T-helper 17 cell (primary cell): ENCODE measurements at places on chromosomes 11 and 22.
A peak's percentile ranks its signal among the peaks of the same experiment; 100 is the strongest.

DNA sequence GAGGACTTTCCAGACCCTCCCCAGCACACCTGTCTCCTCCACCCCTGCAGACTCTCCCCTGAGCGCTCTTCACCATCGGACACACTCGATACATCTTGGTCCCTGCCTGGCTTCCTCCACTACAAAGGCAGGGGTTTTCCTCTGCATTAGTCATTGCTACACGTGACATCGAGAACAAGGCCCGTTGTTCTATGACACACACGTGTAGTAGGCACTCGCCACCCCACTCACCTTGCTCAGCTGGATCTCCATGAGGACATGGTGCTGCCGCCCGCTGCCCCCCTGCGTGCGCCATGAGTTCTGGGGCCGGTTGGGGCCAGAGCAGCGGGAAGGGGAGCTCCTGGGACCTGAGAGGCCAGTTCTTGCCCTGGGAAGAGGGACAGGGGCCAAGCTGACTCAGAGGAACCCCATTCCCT, 16.7 kb downstream of the ATG2A start:
- peaks cover 6% of the 10 kb centered on the region for H3K36me3 ChIP-seq
- H3K27ac ChIP-seq = peak overlapping the region; percentile 100
- H3K4me1 ChIP-seq = peaks cover 26% of the 10 kb centered on the region
- H3K4me3 ChIP-seq = peak overlapping the region; percentile 88
- H3K27me3 ChIP-seq = no peaks in the 10 kb centered on the region

DNA sequence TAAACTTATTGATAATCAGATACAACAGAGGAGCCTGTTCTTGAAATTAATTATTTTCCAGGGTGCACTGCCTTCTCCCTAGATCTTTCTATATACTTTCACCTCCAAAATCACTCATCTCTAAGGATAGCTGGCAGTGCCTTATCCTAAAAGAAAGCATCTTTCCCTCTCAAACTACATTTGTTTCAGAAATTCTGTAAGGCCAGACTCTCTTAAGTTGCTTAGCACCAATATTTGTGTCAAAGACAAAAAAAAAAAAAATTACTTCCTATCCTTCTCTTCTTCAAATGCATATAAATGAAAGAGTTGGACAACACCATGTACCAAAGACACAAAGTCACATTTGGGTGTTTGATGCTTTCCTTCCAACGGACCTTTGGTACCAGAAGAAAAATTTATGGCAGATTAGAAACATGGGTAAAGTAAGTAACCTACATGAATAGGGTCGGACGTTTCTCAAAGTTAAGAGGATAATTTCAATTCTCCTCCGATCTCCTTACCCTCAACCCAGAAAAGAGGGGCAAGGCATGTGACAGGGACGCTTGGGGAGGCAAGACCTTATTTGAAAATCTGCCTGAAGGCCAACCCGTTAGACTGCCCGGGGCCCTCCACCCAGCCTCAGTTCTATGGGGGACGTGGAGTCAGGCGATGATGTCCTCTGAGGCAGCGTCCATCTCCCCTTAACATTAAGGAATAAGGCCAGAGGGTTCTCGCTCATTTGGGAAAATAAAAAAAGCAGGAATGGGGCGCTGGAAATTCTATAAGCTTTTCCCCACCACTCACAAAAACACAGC, 66.3 kb downstream of the ETS1 start:
- H3K27ac ChIP-seq = peak overlapping the region; percentile 100
- H3K4me1 ChIP-seq = peaks cover 50% of the 10 kb centered on the region
- H3K4me3 ChIP-seq = peak overlapping the region; percentile 97

- no peak for DNase-seq
- H3K27me3 ChIP-seq = peaks cover 32% of the 10 kb centered on the region
- H3K36me3 ChIP-seq = no peaks in the 10 kb centered on the region
- no peak overlapping the region for H3K4me3 ChIP-seq
Observed at GRCh38 chr11:125207866-125208425, 43.4 kb downstream of the PKNOX2 start.

DNA sequence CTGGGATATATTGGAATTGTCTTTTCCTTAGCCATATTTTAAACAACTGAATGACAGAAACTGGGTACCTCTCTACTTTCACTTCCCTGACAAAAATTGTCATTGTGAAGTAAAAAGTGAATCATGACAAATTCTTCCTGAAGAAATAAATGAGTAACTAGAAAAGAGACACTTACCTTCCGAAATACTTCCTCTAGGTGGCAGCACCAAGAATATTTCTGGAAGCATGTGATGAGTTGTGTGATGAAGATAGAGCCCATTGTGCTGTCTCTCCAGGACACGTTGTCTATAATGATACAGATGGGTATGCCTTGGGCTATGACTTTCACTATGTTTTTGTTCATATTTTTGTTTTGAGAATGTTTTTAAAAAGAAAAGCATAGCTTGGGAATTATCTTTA, 21.5 kb downstream of the CASP4 start:
- H3K27me3 ChIP-seq = no peaks in the 10 kb centered on the region
- no peak overlapping the region for H3K4me3 ChIP-seq
- H3K27ac ChIP-seq = no peak overlapping the region
- H3K4me1 ChIP-seq = peaks cover 15% of the 10 kb centered on the region
- peaks cover 30% of the 10 kb centered on the region for H3K36me3 ChIP-seq

GRCh38 chr11:46051102-46051501, 70.2 kb downstream of the PHF21A start:
- no peak overlapping the region for H3K27ac ChIP-seq
- DNase-seq = no peak
- H3K27me3 ChIP-seq = no peaks in the 10 kb centered on the region
- no peak overlapping the region for H3K4me3 ChIP-seq
- peaks cover 21% of the 10 kb centered on the region for H3K4me1 ChIP-seq

GRCh38 chr11:113465786-113466185, 9.4 kb downstream of the DRD2 start:
- H3K27me3 ChIP-seq = peaks cover 68% of the 10 kb centered on the region
- no peaks in the 10 kb centered on the region for H3K4me1 ChIP-seq
- H3K4me3 ChIP-seq = no peak overlapping the region
- DNase-seq = no peak
- peaks cover 2% of the 10 kb centered on the region for H3K36me3 ChIP-seq

- H3K27ac ChIP-seq = no peak overlapping the region
- H3K36me3 ChIP-seq = peaks cover 5% of the 10 kb centered on the region
- no peaks in the 10 kb centered on the region for H3K27me3 ChIP-seq
- DNase-seq = no peak
Observed at GRCh38 chr11:72716290-72716689, 35.9 kb downstream of the ARAP1 start.

- peak; percentile 3 for DNase-seq
- no peaks in the 10 kb centered on the region for H3K36me3 ChIP-seq
- H3K4me3 ChIP-seq = no peak overlapping the region
- no peak overlapping the region for H3K27ac ChIP-seq
- no peaks in the 10 kb centered on the region for H3K4me1 ChIP-seq
Observed at GRCh38 chr11:1198561-1199240, 24.2 kb upstream of the MUC5B start.

- H3K27ac ChIP-seq = no peak overlapping the region
- no peak for DNase-seq
- H3K4me3 ChIP-seq = no peak overlapping the region
- H3K36me3 ChIP-seq = no peaks in the 10 kb centered on the region
- no peaks in the 10 kb centered on the region for H3K27me3 ChIP-seq
- no peaks in the 10 kb centered on the region for H3K4me1 ChIP-seq
Observed at GRCh38 chr11:40328890-40329614, 1130.4 kb downstream of the LRRC4C start.

DNA sequence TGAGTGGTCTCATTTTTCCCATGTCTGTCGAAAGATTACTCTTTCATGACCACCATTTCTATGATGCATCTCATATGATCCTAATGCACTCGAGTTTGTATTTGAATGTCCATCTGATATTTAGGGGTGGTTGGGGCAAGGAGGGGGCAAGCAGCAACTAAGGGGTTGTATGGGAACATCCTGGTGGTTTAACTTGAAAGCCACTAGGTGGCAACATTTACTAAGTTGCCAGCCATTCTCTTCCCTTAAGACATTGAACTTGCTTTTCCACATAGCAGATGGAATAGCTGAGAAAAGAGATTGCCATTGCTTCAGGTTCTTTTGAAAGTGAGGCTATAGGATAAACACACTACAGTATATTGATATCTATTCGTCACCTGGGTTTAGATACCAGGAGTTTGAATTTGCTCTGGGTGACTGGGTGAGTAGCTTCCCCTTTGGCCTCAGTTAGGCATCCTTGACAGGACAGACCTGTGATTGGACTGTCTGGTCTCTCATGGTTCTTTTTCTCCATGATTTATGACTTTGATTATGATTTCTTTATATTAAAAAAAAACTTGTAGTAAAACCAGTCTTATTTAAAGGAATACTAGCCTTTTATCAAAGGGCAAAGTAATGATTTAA, 32.4 kb downstream of the NF2 start:
- H3K36me3 ChIP-seq = no peaks in the 10 kb centered on the region
- peaks cover 21% of the 10 kb centered on the region for H3K4me1 ChIP-seq
- no peaks in the 10 kb centered on the region for H3K27me3 ChIP-seq
- H3K27ac ChIP-seq = no peak overlapping the region

- peak overlapping the region; percentile 37 for H3K27ac ChIP-seq
- H3K27me3 ChIP-seq = no peaks in the 10 kb centered on the region
- DNase-seq = no peak
- H3K4me1 ChIP-seq = peaks cover 17% of the 10 kb centered on the region
Observed at GRCh38 chr11:9616858-9617257, 43.4 kb downstream of the WEE1 start.

- H3K4me1 ChIP-seq = peaks cover 11% of the 10 kb centered on the region
- peak overlapping the region; percentile 56 for H3K27ac ChIP-seq
- H3K27me3 ChIP-seq = peaks cover 5% of the 10 kb centered on the region
- H3K4me3 ChIP-seq = peak overlapping the region; percentile 95
Observed at GRCh38 chr11:68843703-68844312, 2.1 kb upstream of the CPT1A start.

GRCh38 chr22:37331856-37332536, 49.7 kb downstream of the CYTH4 start:
- peaks cover 73% of the 10 kb centered on the region for H3K27me3 ChIP-seq
- peaks cover 2% of the 10 kb centered on the region for H3K36me3 ChIP-seq
- no peak overlapping the region for H3K4me3 ChIP-seq
- peaks cover 10% of the 10 kb centered on the region for H3K4me1 ChIP-seq
- no peak for DNase-seq
- H3K27ac ChIP-seq = no peak overlapping the region

- H3K27me3 ChIP-seq = no peaks in the 10 kb centered on the region
- H3K4me1 ChIP-seq = no peaks in the 10 kb centered on the region
Observed at GRCh38 chr11:92569726-92570125, 345.1 kb downstream of the FAT3 start.

DNA sequence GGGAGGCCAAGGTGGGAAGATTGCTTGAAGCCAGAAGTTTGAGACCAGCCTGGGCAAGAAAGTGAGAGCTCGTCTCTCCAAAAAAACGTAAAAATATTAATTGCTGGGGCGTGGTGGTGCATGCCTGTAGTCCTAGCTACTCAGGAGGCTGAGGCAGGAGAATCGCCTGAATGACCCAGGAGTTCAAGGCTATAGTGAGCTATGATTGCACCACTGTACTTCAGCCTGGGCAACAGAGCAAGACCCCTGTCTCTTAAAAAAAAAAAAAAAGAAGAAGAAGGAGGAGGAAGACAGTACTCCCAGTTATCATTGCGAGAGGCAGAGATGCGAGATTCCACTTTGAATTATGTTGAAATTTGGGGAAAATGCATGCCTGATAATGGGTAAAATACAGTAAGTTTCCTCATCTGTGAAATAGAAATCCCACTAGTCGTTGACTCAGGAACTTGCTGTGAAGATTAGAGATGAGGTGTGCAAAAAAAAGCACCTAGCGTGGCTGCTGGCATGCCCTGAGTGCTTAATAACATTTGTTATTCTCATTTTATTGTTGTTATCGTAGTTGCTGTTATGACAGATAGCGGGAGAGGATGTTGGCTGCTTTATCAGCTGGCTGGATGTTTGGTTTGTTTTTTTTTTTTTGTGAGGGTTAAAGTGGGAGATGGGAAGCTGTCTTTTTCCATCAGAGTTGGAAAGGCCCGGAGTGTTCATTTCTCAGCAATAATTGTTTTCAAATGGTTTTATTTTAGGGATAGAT, 33.4 kb downstream of the BCR start:
- peaks cover 60% of the 10 kb centered on the region for H3K4me1 ChIP-seq
- no peaks in the 10 kb centered on the region for H3K36me3 ChIP-seq
- no peak for DNase-seq
- no peaks in the 10 kb centered on the region for H3K27me3 ChIP-seq
- peak overlapping the region; percentile 15 for H3K4me3 ChIP-seq
- peak overlapping the region; percentile 62 for H3K27ac ChIP-seq

DNA sequence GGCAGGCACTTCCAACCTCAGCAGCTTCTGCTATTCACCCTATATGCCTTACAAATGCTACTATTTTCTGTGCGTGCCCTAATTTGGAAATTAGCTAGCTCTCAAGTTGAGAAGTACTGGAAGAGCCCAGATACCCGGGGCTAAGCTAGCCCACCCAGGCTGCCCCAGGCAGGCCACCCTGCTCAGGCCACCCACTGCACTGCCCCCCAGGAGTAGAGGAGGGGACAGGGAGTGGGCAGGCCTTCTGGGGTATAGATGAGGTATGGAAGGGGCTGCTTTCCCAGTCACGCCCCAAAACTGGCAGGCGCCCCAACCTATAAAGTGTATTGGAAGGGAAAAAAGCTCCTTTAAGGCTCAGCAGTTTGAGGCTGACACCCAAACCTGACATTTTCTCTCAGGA, 43.5 kb downstream of the DRD2 start:
- peaks cover 19% of the 10 kb centered on the region for H3K27me3 ChIP-seq
- no peak for DNase-seq
- H3K4me3 ChIP-seq = no peak overlapping the region
- H3K27ac ChIP-seq = no peak overlapping the region
- H3K36me3 ChIP-seq = no peaks in the 10 kb centered on the region

DNA sequence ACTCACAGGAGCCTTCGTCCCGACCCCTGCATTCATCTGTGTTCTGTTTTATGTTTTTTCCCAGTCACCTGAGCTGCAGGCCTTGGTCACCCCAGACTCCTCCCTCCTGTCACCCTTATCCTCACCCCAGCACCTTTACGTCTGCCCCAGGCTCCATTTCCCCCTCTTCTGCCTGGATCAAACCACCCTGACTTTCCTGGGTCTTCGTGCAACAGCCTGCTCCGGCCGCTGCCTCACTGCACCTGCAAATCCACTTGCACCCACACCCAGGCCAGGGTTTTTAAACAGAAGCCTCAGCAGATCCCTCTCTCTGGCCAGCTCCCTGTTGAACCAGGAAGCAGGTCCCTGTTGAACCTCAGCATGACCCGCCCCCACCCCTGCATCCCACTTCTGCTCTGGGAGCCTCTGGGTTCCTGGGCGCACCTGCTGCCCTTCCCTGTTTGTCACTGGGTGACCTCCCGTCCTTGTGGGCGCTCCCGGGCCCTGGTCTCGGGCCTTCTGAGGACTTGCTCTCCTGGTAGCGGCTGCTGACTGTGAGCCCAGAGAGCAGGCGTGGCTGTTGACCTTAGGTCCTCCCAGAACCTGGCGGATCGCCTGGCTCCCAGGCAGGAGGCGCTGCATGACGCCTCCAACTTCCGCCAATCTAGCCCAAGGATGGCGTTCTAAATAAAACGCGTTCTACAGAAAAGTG, 12.8 kb downstream of the MAPK8IP2 start:
- DNase-seq = no peak
- H3K36me3 ChIP-seq = peaks cover 2% of the 10 kb centered on the region
- no peaks in the 10 kb centered on the region for H3K4me1 ChIP-seq
- peaks cover 38% of the 10 kb centered on the region for H3K27me3 ChIP-seq
- no peak overlapping the region for H3K27ac ChIP-seq

GRCh38 chr22:50498322-50498890, 9.1 kb downstream of the LMF2 start:
- no peaks in the 10 kb centered on the region for H3K36me3 ChIP-seq
- peaks cover 7% of the 10 kb centered on the region for H3K4me1 ChIP-seq
- no peak overlapping the region for H3K4me3 ChIP-seq
- DNase-seq = peak; percentile 55
- H3K27ac ChIP-seq = peak overlapping the region; percentile 51
- H3K27me3 ChIP-seq = no peaks in the 10 kb centered on the region

- DNase-seq = no peak
- H3K36me3 ChIP-seq = no peaks in the 10 kb centered on the region
- no peaks in the 10 kb centered on the region for H3K4me1 ChIP-seq
- H3K27ac ChIP-seq = no peak overlapping the region
- no peak overlapping the region for H3K4me3 ChIP-seq
Observed at GRCh38 chr22:28075358-28075981, 156.4 kb upstream of the PITPNB start.
